ENCODE measurements at places on chromosomes 7 and 10.
A peak's percentile ranks its signal among the peaks of the same experiment; 100 is the strongest.

- DNase-seq: no peak
Measured at GRCh38 chr7:64888561-64888900, 14.5 kb upstream of the ZNF273 start.

- DNase-seq: no peak
Measured at GRCh38 chr10:34547291-34547690, 267.8 kb downstream of the PARD3 start.

DNA sequence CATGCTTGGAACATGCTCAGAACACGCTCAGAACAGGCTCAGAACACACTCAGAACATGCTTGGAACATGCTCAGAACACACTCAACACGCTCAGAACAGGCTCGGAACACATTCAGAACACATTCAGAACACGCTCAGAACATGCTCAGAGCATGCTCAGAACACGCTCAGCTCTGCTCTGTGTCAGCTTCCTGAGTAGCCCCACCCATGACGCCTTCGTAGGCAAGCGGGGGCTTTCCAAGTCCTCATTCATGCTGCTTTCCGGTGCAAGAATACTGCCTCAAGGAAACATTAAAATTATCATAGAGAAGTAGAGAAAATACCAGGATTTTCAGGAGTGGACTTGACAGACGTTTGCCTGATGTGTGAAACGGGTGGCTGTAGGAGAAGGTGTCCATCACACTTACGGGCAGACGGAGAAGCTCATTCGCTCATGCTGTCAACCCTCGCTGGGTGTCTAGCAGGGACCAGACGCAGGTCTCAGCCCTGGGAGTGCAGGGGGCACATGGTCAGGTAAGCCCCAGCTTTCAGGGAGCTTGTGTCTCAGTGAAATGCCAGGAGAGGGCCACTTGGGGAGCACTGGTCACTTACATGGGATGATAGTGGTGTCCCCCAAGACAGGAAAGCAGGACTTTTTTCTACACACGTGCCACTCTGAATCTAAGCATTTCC, 24.7 kb downstream of the EN2 start:
- no peak for DNase-seq

DNA sequence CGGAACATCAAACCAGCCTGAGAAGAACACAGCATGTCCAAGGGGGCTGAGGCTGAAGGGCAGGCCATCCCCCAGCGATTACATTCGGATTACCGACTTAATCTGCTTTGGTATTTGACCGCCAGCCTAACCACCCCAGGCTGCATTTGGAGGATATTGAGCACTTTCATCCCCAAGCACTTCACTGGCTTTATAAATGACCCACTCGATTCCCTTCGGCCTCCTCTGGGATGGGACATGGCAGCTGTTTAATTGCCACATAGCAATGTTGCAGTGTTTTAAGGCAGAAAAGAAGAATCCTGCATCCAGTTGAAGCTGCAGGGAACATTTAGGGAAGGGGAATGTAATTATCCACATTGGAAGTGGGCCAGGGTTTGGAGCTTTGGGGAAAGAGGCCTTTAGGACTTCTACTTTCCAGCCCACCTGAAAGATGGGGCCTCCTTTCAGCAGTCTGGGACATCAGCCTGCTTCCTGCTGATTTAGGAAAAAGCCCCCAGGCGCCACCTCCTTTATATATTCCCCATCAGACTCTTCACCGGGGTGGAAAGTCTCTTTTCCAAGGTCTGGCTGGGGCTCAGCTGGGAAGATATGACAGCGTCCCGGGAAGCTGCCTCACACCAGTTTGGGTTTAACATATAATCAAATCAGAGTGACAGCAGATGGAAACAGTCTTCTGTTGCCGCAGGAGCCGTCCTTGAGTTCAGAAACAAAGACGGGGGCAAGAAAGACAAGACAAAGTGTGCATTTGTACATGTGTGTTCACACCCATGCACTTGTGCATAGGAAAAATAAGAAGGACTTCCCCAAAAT, 9.2 kb downstream of the DPCD start:
- no peak for DNase-seq

GRCh38 chr10:4234661-4235060, 449.7 kb upstream of the KLF6 start:
- peak; percentile 77 for DNase-seq

DNA sequence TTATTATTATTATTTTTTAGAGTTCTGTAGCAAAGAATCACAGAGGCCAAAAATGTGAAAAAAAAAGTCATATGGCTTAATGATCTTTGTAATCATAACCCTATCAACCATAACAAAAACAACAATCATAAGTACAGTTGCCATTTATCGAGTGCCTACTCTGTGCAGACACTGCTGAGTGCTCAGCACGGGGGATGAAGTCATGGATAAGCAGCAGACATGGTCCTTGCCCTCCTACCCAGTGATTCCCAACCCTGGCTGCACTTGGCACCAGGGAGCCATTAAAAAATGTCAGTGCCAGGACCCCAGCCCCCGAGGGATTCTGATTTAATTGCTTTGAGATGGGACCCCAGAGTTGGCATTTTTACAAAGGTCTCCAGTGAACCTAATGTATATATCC, 38.2 kb downstream of the ENTPD1 start:
- DNase-seq: no peak

- DNase-seq: no peak
Measured at GRCh38 chr10:87976101-87976743, 112.8 kb downstream of the PTEN start.

DNA sequence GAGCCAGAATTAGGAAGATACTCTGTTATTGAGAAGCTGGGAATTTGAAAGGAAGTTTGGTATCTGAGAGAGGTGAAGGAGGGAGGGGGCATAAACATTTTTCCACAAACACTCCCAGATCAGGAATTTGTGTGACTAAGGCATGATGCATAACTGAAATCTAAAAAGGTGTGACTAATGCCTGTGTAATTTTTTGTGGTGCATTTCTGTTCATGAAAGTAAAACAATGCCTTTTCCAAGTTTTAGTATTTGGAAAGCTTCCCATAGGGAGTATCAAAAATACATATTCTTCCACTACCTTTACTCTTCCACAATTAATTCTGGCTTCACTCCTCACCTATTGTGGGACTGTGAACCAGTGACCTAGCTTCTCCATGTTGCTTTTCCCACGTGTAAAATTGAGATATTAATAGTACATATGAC, 56.4 kb upstream of the CAV2 start:
- no peak for DNase-seq

DNA sequence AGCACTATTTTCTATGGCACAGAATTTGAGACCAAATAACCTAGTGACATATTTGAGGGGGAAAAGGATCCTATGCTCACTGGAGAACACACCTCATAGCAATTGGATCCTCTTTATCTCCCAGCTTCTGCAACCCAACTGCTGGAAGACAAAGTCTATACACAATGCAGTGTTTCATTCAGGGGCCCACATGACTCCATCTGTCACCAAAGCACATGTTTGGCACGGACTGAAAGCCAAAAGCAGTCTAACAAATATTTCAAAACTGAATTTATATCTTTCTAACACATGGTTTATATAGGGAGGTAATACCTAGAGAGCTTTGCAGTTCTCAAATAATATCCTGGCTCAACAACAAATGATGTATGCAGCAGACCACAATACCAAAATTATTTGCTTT, 39.2 kb downstream of the ADAM12 start:
- no peak for DNase-seq

DNA sequence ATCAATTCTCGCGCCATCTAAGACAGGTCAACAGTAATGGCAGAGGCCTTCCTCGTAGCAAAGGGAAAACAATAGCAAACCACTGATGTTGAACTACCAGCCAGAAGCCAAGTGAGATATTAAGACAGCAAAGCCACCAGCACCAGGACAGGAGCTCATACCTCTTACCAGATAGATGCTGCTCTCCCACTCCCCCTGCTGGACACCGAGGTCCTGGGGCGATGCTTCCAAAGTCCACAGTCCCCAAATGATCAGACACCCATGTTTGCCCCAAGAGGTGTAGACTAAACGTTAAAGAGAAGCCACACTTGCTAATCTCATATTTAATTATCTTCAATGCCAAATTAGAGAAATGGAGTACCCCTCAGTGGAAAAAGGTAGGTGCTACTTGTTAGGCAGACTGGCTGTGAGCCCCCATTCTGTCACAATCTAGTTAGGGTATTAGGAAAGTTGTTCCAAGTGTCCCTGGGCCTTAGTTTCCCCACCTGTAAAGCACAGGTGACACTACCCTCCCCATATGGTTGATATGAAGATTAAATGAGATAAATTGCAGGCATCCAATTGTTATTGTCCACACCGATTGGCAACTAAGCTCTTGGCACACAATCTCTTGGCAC, 39.9 kb downstream of the TOMM7 start:
- peak; percentile 65 for DNase-seq

- no peak for DNase-seq
Measured at GRCh38 chr7:27523321-27523720, 139.4 kb downstream of the HIBADH start.

- DNase-seq: no peak
Measured at GRCh38 chr10:122164815-122165483, 106.1 kb upstream of the BTBD16 start.

DNA sequence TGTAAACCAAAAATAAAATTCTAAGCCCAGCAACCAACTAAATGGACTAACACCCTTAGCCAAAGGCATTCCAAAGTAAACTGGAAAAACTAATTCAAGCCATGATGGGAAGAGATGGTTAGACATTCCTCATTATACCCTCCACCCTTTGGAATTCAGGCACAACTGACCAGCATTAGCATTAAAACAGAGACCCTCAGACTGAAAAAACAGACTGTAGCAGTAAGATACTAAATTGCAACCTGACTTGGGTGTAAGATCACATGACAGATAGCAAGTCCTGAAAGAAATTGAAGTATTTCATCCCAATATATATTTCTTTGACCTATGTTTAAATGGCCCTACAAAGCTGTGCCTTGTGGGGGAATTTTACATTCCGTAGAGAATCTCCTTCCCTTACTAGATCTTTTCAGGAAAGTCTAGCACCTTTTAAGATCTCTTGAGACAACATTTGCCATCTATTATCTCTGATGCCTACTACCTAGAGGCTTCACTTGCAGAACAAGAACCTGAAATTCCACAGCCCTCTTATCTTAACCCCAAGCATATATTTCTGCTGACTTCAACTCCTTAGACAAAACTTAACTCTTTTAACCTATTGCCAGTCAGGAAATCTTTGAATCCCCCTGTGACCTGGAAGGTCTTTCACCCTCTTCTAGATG, 750.2 kb upstream of the IGFBP3 start:
- no peak for DNase-seq

DNA sequence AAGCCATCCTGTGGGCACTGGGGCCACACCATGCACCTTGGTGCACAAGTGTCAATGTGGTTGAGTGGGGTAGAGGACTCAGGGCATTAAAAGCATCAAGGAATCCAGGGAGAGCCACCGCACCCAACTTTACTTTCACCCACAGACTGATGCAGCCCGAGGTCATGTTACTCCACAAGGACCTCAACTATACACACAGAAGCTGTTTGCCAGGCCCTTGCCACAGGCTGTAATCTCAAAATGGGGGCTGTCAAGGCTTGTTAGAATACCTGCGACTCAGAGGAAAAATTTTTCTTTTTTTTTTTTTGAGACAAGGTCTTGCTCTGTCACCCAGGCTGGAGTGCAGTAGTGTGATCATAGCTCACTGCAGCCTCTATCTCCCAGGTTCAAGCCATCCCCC, 26.5 kb upstream of the KCTD7 start:
- DNase-seq: no peak

- peak; percentile 66 for DNase-seq
Measured at GRCh38 chr10:123582084-123582989, 83.8 kb upstream of the GPR26 start.

DNA sequence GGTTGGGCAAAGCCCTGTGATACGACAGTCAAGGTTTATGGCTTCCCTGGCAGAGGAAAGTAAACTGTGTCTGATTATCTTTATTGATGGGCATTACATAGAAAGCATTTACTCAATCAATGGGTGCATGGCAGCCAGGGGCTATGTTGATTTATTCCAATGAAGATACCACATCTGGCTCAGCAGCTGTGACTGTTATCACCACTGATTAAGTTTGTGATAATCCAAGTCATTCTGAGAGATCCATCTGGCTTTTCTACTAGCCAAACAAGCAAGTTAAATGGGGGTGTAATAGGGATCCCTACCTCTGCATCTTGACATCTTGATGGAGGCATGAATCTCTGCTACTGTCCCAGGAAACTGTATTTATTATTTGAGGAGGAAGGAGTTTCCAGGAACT, 86.7 kb downstream of the KLF6 start:
- no peak for DNase-seq

GRCh38 chr10:80144696-80145131, 12.2 kb downstream of the PLAC9 start:
- peak; percentile 49 for DNase-seq

- DNase-seq: no peak
Measured at GRCh38 chr7:100689230-100690135, 4.6 kb downstream of the GIGYF1 start.

GRCh38 chr7:3244241-3244814, 56.7 kb upstream of the SDK1 start:
- no peak for DNase-seq

- peak; percentile 38 for DNase-seq
Measured at GRCh38 chr10:15106352-15107013, 9.3 kb downstream of the RPP38 start.

- DNase-seq: peak; percentile 42
Measured at GRCh38 chr7:47568547-47568946, 13.4 kb downstream of the TNS3 start.

DNA sequence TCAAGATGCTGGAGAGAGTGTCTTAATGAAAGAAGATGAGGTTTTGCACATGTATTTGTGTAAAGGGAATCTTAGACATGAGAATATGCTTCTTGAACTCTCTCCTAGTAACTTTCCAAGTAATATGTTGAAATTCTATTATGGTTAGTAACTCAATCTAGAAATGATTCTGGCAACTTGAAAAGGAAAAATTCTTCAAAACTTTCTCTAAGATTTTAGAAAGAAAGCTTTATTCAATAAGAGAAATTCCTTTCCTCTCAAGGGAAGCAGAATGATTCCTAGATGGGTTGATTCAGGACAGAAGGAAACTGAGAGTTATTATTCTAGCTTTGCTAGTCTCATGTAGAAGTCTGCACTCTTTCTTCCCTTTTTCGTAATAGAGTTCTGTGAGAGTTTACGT, 364.3 kb upstream of the PLXDC2 start:
- no peak for DNase-seq

GRCh38 chr10:17143055-17143690, 13.6 kb upstream of the CUBN start:
- no peak for DNase-seq

Measured in HL-60 (cell line).